ENCODE measurements at places on chromosomes 2 and 18. TPM values are rescaled to one million over a fixed set of nuclear protein-coding genes. Genes with fewer than 3 reads are reported as not detected.

DNA sequence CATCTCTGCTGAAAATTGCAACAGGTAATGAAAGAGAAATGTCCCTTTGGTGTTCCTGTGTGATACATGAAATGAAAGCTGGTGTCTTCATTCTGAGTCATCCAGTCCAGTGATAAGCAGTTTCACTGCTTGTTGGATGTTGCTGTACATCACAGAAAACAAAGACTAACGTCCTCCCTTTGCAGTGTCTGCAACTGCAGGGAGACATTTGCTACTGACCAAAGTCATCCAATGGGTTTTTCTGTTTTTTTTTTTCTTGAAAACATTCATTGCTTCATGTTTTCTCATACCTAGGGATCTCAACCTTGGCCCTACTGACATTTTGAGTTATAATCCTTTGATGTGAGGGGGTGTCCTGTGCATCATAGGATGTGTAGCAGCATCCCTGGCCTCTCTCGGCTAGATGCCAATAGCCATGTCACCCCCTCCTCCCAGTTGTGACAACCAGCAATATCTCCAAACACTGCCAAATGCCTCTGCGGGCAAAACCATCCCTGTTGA, 63.6 kb upstream of the FZD5 start:
- DNase-seq: no peak

DNA sequence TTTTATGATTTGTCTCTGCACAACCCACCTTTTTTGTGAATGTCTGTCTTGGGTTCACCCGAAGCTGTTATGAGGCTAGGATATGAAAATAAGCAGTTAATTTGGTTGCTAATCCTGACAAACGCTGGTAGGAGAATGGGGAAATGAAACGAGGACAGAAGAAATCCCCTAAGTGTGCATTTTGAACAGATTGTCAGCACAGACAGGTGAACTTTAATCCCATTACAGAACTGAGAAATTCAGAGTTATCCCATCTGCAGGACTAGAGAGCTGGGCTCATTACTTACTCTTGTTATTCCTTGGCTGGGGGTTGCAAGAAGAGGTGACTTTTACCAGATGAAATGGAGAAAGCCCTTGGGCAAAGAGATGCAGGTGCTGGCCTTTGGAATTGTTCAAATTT, 123.3 kb upstream of the NYAP2 start:
- peak; percentile 61 for DNase-seq

DNA sequence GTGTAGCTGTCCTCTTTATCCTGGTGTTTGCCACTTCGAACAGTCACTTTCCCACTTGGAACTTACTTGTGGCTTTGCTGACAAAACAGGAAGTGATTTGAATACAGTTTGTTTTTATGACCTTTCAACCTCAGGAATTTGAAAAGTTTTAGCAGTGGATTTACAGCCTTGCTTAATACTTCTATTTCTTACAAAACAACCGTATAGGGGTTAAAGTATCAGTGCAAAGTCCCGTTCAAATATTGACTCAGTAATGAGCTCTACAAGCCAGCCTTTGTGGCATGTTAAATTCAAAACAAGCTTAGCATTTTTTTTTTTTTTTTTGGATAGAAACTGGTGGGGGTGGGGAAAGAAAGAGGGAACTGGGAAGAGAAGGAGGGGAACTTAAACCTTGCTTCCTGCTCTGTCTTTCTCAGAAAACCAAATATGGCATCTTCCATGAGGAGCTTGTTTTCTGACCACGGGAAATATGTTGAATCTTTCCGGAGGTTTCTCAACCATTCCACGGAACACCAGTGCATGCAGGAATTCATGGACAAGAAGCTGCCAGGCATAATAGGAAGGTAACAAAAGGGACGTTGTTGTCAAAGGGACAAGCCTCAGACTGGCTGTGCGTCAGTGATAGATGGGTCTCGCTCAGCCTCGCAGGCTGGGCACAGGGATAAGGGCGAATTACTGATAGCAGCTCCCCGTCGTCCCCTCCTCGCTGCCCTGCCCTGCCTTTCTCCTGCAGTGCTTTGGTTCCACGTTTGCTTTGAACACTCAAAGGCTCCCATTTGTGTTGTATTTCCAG, at the start of gene HNMT:
HNMT (plus strand) TSS at position 408 of the 793 bp plus-strand sequence; CDS start at position 427, 19 bp downstream.
- DNase-seq: no peak

- DNase-seq: no peak
Observed at GRCh38 chr2:109246616-109247015, 117.6 kb downstream of the SH3RF3 start.

GRCh38 chr18:53918091-53918490, 306.4 kb downstream of the MBD2 start:
- DNase-seq: no peak

GRCh38 chr2:17035010-17035409, 369.4 kb upstream of the CYRIA start:
- no peak for DNase-seq

- DNase-seq: no peak
Observed at GRCh38 chr2:70690846-70691245, 77.2 kb downstream of the ADD2 start.

GRCh38 chr2:146576339-146577111, 1268.3 kb upstream of the ACVR2A start:
- no peak for DNase-seq

DNA sequence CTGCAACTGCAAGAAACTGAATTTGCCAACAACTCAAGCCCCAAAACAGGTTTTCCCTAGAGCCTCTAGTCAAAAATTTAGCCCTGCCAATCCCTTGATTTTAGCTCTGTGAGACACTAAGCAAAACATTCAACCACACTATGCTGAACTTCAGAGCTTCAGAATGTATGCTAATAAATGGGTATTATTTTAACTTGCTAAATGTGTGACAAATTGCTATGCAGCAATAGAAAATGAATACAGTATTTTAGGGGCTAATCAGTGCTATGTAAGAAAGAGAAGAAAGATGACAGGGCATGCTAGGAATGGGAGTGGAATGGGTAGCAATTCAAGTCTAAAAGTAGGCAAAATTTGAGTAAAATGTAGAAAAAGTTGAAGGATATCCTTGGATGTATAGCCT, 223.9 kb upstream of the NOL4 start:
- DNase-seq: no peak

GRCh38 chr2:47656715-47657600, 126.0 kb upstream of the MSH6 start:
- no peak for DNase-seq

GRCh38 chr2:133506996-133507395, 61.3 kb downstream of the NCKAP5 start:
- no peak for DNase-seq

DNA sequence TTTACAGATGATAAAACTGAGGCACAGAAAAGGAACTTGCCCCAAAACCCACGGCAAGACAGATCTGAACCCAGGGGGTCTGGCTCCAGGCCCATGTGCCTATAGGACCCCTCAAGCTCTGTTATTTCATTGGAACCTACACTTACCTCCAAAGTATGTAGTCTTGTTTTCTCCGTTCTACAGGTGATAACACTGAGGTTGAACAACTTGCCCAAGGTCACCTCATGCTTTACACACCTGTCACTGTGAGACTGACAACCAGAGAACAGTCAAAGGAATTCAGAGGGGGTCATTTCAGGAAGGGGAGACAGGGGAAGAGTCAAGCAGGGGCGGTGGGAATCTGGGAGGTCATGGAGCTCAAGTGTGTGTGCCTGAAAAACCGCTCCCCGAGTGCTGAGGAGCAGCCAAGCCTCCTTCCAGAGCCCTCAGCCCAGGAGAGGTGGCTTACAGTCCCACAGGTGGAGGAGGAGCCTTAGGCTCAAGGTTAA, 47.7 kb downstream of the SERTAD2 start:
- no peak for DNase-seq

DNA sequence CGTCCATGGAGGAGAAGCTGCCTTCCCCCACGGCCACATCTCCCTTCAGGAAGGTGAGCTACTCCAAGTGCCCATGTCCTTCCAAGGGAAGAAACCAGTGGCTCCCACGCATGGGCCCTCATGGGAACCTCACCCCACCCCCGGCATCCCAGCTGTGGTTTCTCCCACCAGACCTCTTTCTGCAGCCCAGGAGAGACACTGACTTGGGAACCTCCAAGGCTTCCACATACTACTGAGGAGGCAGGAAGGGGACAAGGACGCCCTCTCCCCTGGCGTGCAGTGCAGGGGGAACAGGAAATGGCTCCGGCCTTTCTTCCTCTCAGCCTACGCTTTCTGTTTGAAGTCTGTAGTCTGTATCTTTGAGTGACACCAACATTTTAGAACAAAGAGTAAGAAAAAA, 104.5 kb upstream of the EPC2 start:
- DNase-seq: no peak

DNA sequence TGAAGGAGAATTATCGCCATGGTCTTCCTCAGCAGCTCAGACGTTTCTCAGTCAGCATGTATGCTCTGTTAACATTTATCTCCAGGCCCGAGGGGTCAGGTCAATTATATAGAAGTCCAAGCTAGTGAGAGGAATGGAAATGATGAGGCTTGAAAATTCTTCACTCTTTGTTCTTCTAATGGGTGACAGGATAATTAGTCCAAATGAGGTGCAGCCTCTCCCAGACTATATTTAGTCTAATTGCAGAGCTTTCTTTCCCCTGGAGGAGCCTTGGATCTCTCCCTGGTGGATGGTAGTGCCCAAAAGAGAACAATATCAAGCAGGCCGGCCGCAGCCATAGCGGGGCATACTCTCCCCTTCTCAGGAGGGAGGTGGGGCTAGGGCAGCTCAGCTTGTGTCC, 51.4 kb upstream of the DTNB start:
- no peak for DNase-seq

- DNase-seq: no peak
Observed at GRCh38 chr2:15492773-15493325, 68.3 kb downstream of the NBAS start.

- DNase-seq: no peak
Observed at GRCh38 chr2:3241971-3242746, 135.5 kb downstream of the EIPR1 start.

DNA sequence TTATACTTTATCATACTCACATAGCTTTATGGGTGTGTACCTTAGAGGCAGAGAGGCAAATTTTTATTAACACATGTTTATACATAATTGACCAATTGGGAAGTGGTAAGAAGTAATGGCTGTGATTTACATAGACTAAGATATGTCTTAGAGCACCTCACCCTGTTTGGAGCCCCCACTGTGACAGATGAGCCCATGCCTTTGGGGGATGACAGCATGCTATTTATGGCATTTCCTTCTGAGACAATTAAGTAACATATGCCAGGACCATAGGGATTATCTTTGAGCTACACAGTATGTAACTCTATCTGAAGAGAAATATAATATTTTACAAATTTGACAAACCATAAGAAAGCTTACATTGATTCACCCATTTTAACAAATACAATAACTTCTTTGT, 1655.3 kb upstream of the ACVR2A start:
- DNase-seq: no peak

GRCh38 chr2:206642075-206643025, at the start of gene FAM237A:
FAM237A (plus strand) TSS chr2:206642487; CDS start chr2:206644237, 1,750 bp downstream.
- no peak for DNase-seq

DNA sequence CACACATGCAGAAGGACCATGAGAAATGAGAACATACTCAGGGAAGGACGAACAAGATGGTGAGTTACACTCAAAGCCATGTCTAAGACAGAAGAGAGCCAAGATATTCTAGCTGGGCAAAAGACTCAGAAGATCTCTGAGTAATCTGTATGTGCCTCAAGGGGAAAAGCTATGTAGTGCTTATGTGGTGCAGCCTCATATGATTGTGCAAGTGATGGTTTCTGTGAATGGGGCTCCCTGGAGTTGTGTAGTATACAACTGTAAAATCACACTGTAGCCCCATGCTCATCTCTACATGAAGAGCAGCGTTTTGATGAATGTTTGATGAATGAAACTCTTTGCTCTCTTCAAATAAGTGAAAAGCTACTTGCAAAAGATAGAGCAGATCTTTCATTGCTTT, 57.5 kb downstream of the OSR1 start:
- DNase-seq: no peak

DNA sequence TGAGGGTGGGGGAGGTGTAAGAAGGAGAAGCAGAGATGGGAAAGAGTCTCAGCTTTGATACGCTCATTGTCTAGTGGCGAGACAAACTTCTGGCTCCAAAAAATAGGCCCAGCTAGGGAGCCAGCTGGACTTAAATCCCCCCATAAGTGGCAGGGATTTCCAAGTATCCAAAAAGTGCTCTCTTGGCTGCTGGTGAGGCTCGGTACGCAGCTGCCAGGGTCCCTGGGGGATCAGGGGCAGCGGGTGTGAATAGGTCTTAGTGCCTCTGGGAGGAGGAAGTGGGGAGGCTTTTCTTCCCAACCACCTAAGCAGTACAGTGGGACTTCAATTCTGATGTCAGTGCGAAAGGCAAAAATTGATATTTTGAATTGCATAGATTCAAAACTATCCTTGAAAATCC, 73.5 kb downstream of the ALK start:
- DNase-seq: no peak

- DNase-seq: peak; percentile 49
Observed at GRCh38 chr18:41906528-41907146, 48.4 kb upstream of the PIK3C3 start.

RESP18 gene
- not detected for polyA plus RNA-seq

NPPC gene
- 0.33 TPM for polyA plus RNA-seq

NYAP2 gene
- polyA plus RNA-seq: 0.12 TPM

SLC40A1 gene
- polyA plus RNA-seq: 0.20 TPM

Measured in B cell (primary cell).